Stimulated activated CD4-positive, alpha-beta T cell treated with anti-CD3 and anti-CD28 coated beads, TNF-alpha, amount 100 ng/mL, for 24 hours (primary cell): ENCODE measurements at places on chromosomes 6 and 20.
A peak's percentile ranks its signal among the peaks of the same experiment; 100 is the strongest.

- peak; percentile 44 for DNase-seq
These were observed 44.1 kb upstream of the GRM4 start for GRCh38 chr6:34189806-34190503.

DNA sequence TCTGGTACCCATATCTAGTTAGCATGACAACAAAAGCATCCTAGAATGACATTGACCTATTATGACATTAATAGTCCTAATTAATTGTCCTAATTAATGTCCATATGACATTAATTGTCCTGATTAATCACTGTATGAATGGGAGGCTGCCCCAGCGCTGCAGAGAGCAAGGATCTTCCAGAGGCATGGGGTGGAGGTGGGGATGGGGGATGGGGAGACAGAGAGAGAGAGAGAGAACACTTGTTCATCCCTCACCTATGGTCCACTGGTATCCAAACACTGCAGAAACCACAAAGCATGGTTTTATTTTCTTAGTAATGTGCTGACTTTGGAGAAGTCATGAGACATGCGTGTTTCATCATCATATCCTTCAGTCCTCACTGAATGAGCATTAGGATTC lies 235.1 kb downstream of the FNDC1 start:
- DNase-seq: no peak

DNA sequence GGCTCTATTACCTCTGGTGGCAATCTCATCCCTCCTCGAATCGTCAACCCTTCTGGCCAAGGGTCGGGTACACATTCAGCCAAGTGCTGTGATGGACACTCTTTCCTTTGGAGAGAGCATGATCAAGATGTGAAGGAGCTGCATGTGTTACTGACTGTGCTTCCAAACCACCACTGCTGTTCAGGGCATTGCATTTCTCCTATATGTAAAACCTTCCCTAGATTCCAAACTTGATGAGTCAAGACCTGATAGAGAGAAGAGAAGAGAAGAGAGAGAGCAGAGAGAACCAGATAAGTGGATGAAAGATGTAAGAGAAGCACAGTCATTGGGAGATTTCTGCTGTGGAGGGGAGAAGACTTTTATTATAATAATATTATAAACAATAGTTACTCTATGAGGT lies 162.2 kb downstream of the KCNQ5 start:
- no peak for DNase-seq

DNA sequence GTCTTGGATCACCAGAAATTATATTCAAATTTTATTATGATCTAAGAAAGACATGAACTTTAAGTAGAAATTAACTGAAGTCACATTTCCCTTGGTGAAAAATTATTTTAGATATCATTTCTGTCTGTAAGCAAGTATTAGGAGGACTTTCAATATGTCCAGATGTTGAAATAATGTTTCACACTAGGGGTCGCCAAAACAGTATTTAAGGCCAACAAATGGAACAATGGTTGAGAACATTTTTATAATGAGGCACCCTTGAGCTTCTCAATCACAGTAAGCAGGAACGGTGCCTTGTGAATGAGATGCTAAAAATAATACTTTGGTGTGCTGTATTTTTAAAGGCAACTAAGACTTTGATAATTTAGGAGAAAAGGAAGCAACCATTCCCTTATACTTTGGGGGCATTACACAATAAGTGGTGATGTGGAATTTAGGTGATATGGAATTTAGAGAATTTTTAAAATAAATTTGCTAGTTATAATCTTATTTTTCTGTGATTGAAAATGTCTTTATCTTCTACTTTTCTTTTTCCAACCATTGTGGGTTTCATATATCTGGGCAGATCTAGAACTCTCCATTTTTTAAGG lies 9.6 kb upstream of the SF3B5 start:
- no peak for DNase-seq

DNA sequence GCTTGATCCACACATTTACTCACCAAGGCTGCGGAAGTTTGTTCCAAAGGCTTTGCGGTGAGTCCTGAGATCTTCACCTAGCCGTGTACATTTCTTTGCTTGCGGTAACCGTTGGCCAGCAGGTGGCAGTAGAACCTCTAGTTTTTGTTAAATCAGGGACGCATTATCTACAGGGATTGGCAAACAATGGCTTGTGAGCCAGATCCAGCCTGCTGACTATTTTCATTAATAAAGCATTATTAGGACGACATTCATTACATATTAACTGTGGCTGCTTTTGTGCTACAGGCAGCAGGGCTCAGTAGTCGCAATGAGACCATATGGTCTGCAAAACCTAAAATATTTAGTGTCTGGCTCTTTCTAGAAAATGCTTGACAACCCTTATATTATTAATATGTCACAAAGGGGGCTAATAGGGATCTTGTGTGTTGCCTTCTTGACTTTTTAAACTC lies 174.1 kb downstream of the DOK5 start:
- peak; percentile 53 for DNase-seq

DNA sequence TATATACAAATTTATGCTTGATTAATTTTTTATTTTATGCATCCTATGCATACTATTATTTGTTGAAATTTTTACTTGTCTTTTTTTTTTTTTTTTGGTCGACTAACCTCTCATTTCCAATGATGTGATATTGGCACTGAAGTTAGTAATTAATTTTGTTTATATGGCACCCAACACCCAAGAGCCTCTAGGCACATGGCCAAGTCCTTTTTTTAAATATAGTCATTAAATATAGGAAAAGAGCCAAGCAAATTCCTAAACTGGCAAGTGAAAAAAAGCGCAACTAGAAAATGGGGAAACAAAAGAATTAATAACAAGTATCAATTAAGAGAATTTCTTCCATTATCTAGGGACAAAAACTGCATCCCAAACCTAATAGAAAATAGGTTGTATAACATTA lies 85.5 kb upstream of the HS3ST5 start:
- DNase-seq: no peak

DNA sequence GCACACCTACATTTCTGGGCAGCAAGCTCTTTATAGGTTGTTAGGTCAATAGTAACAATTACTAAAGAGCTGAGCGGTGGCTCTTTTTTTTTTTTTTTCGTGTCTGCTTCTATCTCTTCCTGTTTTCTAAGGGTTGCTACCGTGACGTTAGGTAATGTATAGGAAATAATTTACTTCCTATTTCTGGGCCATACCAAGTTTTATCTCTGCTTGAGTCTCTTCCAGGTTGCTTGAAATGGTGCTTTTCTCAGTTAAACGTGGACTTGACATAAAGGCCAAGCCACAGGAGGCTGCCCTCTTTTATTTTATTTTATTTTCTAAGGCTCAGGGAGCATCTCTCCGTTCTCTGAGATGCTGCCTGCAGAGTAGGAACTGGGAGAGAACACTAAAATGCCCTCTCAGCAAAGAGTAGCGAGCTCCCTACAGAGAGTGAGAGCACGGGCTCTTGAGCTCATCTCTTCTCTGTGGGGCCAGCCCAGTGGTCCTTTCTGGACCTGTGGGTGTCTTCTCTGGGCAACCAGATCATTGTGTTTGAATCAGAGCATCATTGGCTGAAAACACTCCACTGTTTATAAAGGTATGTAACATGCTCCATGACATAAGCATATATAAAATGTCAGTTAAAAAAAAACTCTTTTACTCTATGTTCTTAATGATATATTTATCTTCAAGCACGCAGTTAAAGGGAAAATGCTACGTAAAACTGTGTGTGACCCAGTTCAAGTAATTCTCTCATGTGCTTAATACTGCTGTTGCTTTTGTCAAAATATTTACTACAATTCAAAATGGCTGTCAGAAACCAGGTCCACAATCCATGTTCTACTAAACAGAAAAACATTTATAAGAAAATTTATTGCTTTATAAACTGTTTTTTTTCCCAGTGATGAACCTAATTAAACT lies at the start of gene ZNF831:
Gene ZNF831 (plus strand): TSS at position 191 of the 900 bp plus-strand sequence. CDS start 27,199 bp downstream, outside the sequence.
- no peak for DNase-seq

- DNase-seq: no peak
These were observed 60.9 kb upstream of the KCNQ5 start for GRCh38 chr6:72560721-72561593.

GRCh38 chr6:160180706-160181105 lies 59.1 kb downstream of the SLC22A1 start:
- DNase-seq: no peak

- DNase-seq: no peak
These were observed 21.9 kb upstream of the CDH4 start for GRCh38 chr20:61230166-61230565.

DNA sequence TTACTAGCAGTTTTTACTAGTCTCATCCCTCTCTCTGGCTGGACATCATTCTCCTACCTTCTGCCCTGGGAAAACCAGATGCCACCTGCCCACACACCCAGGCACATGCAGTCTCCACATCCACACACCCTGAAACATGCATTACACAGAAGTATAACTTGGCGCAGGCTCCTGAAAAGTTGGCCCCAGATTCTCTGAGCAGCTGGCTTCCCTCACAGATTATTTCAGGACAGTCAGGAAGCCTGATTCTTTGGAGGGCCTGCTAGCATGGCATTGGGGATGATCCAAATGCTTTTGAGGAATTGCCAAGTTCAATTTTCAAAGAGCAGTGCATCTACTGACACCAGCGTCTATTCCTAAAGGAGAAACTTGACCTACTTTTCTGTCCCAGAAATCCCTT lies 27.8 kb upstream of the KIF16B start:
- DNase-seq: no peak

DNA sequence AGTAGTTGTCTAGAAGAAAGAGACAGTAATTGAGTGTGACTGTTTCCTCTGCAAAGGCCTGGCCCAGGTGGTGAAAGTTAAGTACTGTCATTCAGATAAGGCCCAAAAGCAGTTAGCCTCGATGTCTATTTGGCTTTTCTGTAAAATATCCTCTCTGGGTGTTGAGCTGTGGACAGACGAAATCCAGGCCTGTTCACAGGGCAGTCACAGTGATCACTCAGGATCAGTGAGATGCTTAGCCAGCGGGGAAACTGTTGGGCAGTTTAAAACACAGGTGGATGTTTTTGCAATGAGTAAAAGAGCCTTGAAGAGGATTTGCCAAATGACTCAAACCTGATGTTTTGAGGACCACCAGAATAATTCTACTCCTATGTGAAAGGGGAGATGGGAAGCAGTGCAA lies 22.0 kb upstream of the PRDM1 start:
- DNase-seq: no peak

GRCh38 chr6:30238178-30238795 lies 25.1 kb upstream of the TRIM26 start:
- no peak for DNase-seq

DNA sequence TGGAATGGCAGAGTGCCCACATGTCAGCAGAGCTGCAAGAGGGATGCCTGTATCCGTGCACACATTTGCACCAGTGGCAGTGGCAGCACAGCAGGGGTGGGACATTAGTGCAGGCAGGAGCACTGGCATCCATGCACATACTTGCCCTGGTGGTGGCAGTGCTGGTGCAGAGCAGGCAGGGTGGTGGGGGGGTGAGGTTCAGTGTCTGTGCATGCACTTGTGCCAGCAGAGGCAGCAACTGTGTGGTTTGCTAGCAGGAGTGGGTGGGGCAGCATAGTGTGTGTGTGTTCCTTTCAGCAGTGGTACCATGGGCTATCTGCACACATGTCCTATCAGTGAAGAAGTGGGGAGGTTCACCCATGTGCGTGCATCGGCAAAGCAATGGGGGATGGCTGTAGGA lies 151.6 kb downstream of the EPM2A start:
- no peak for DNase-seq

DNA sequence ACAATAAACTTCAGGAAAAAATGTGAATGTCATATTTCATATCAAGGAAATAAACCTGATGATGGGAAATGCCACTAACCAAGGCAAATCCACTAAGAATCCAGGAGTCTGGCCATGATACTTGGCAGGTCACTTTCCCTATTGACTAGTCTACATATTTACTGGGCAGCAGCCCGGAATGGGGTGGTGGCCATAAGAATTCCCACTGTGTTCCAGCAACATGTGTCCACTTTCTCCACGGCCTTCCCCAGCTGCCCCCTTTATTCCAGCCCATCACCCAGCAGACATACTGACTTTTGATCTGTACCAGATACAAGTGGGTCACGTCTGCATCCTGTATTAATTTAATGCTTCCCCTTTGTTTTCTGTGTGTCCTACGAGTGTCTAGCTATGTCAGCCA lies 234.5 kb upstream of the PRDM1 start:
- DNase-seq: no peak

- no peak for DNase-seq
These were observed 18.3 kb downstream of the SESN1 start for GRCh38 chr6:109076377-109076776.

- DNase-seq: peak; percentile 40
These were observed 3.8 kb downstream of the PREX1 start for GRCh38 chr20:48823960-48824498.

GRCh38 chr6:131949909-131950766 lies 1.0 kb downstream of the CCN2 start:
- no peak for DNase-seq

- no peak for DNase-seq
These were observed 160.8 kb upstream of the KHDRBS2 start for GRCh38 chr6:62446647-62447316.

DNA sequence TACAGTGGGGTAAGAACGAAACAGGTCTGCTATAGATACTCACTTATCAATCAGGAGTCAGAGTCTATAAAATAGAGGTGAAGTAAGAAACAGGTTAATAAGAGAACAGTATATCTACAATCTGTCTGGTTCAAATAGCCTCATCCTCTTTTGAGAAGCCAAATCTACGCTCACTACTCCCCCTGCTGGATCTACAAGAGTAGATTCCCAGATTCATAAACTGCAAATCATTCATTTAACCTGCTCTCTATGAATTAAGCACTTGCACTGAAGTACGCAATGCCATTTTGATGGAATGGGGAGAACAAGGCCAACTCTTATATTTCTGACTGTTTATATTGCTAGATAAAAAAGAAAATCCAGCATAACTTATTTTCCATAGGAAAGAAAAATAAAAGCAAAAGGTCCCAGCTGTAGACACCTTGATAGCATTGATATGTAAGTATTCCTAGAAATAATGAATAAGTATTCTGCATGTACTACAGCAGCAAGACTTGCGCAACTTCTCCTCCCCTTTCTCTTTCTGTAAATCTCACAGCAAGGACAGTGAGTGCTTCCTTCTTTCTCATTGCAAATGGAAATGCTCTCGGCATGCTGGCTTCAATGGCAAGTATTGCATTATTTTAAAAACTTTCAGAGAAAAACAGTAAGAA lies 92.3 kb downstream of the RFX6 start:
- no peak for DNase-seq

GRCh38 chr6:45606831-45607400 lies 229.2 kb upstream of the SUPT3H start:
- no peak for DNase-seq

GRCh38 chr6:134307075-134307474 lies 10.8 kb downstream of the SGK1 start:
- DNase-seq: no peak

DNA sequence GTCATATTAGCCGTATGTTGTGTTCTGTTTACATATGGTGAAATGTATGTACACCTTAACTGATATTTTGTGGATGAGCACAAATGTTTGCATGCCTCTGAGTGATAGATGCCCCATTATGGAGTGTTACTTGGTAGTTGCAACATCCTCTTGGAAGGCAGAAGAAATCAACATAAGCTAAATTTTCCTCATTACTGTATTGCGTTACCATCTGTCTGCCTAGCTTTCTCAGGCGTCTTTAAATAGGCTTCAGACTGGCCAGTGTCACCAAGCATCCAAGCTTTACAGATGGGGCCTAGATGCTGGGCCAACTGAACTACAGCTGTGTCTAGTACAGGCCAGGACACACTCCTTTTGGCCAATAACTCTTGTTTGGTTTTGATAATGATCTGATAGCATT lies 250.6 kb downstream of the SAMD5 start:
- DNase-seq: no peak
